ENCODE measurements at places on chromosomes 7 and 10.

- no peak for DNase-seq
These were observed 35.2 kb upstream of the MXI1 start for GRCh38 chr10:110172155-110172554.

GRCh38 chr10:48818861-48819520 lies 120.6 kb downstream of the LRRC18 start:
- DNase-seq: no peak

- no peak for DNase-seq
These were observed 4.9 kb upstream of the DNTT start for GRCh38 chr10:96299383-96299782.

DNA sequence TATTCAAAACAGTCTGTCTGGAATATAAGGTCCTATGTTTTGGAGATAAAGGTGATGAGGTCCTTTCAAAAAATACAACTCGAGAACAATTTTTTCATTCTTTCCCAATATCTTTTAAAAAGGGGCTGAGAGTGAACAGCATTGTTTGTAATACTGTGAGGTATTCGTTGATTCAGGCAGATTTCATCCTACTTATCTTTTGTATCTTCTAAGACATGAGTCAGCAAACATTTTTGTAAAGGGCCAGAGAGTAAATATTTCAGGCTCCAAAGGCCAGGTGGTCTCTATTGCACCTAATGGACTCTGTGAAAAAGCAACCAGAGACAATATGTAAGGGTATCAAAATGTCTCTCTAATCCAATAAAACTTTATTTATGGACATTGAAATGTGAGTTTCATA lies 8.1 kb upstream of the ANK3 start:
- no peak for DNase-seq

DNA sequence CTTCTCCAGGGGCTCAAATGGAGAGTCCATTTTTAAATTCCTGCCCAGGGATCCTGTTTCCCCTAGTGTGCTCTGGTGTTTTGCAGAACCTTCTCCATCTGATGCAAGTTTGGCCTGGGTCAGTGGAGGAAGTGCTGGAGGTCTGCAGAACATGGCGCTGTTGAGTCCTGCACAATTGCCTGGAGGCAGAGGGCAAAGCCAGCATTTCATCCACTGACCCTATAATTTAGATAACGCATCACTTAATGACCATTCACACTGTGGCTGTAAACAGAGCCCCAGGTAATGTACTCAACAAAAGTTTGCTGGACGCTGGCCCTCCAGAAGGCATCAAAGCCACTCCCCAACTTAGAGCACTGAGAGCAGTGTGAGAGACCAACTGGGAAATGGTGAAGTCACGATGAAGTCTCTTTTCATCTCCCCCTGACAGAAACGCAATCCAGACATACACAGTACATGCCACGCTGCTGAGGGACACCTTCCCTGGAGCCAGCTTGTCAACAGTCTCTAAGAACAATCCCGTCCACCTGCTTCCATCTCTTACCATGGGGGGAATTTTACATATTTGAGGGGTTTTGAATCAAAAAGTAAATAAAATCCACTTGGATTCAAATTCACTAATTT lies 13.4 kb downstream of the C10orf71 start:
- DNase-seq: no peak
